ENCODE measurements at places on chromosomes 5 and 9.

- DNase-seq = no peak
These were observed 665 bp upstream of the LVRN start for GRCh38 chr5:115961381-115962238.

GRCh38 chr5:38922199-38922598 is 76.4 kb downstream of the OSMR start:
- peak; percentile 31 for DNase-seq

DNA sequence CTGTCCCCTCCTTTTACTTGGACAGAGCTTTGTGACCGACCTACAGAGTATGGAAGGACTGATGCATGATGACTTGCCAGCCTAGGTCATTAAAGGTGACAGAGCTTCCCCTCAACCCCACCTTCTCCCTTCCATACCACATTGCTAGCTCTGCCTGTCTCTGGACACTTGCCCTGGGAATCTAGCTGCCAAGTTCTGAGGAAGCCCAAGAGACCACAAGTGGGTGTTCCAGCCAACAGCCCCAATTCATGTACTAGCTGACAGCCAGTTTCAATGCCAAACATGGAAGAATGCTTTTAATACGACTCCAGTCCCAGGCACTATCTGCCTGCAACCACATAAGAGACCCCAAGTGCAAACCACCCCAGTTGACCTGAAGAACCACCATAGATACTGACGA is 477.1 kb downstream of the SPOCK1 start:
- no peak for DNase-seq

DNA sequence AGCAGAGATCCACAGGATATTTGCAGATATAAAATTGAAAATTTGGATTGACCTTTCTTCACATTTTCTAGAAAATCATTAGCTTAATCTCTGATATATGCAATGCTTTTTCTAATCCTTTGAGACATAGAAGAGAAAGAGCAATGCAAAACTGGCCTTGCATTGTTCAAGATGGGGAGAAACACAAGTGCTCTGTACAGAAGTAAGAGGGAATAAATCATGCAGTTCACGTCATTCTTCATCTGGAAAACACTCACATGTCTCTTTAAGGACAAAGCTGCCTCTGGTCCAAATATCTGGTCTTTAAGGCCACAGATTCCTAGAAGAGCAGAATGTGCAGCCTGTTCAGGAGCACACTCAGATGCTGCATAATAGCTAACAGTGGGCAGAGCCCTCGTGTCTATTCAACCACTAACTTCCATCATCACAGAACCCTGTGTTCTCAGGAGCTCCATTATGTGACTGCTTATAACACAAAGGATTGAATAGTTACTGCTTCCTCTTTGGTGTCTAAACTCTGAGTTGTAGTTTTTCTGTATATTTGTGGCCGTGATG is 277.5 kb downstream of the PLK2 start:
- no peak for DNase-seq

GRCh38 chr9:114180696-114181606 is 25.6 kb downstream of the COL27A1 start:
- DNase-seq = no peak

GRCh38 chr5:122500245-122501088 is 188.4 kb downstream of the SNCAIP start:
- DNase-seq = no peak

DNA sequence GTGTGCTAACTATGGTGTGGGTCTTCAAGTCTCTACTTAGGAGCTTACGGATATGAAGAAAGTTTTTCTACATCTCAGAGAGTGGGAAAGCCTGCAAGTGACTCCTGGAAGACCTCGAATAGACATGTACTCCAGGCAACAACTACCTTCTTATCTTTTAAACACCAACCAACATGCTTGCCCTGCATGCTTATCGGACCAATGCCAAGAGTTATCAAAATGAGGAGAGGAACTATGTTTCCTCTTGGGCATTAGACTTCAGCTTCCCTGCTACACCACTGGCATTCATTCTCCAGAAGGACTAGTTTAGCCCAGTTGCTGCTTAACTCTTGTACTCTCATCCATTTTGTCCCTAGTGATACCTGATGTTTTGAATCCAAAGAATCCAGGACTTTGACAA is 74.7 kb upstream of the MAN2A1 start:
- no peak for DNase-seq

GRCh38 chr9:93181672-93182435 is 2.1 kb upstream of the WNK2 start:
- DNase-seq = no peak

GRCh38 chr5:179802207-179802883 is 4.3 kb downstream of the MGAT4B start:
- DNase-seq = no peak

DNA sequence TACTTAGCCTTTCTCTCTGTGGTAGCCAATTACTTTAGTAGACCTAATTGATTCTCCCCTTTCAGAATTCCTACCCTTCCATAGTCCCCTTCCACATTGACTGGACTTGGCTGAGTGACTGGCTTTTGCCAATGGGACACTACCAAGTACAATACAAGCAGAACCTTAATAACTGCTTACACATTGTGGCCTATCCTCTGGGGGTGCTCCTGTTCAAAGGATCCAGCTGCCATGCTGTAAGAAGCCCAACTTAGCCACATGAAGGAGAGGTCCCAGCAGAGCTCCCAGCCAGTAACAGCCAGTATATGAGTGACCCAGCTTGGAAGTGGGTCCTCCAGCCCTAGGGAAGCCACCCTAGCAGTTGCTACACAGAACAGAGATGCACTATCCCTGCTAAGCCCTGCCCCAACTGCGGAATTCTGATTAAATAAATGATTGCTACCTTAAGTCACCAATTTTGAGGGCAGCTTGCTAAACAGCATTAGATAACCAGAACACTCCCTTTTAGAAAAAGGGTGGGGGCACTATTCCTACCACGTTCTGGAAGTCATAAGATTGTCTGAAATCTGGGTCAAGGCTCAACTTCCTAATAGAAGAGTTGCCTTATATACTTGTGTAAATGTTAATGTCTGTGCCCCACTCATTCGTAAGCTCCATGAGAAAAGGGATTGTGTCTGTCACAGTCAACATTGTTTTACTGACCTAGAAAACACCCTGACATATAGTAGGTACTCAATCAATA is 11.1 kb upstream of the APTX start:
- DNase-seq = no peak

DNA sequence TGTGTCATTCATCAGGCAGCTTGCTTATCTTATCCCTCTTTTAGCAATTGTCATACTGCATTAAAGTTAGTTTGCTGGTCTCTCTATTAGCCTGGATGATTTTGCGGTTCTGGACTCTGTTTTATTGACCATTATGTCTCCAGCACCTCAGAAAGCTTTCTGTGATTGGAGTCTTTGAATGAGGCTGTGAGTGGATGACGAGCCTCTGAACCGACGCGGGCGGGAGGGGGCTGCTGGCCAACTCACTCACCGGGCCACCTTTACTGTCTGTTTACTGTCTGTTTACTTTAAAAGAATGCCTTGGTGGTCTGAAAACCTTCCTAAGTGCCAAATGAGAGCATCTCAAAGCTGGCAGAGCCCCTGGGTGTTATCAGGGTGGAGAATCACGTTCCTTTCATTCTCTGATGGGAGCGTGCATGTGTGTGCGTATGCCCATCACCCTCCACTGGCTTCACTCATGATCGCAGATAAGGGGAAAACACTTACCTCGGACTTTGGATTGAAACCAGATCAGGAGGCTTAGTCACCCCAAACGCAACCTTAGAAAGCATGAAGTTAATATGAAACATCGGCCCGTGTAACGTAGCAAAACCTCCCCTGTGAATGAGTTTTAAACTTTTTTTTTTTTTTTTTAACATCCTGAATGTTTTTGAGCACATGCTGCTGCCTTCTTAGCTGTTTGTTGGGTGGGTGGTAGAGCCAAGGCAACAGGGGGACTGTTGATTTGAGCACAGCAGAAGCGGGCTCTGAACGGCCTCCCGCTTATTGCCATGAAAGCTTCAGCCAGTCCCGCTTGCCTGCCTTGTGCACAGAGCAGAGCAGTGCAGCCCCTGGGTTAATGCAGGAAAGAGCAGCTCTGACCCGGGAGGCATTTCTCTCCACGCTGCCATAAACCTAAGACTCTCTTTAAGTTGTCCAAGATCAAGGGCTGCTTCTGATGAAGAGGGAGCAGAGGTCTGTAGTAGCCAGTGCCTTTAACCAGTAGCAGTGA is 173.6 kb downstream of the GADD45G start:
- DNase-seq = no peak

GRCh38 chr9:132006677-132007370 is 72.8 kb downstream of the MED27 start:
- DNase-seq = no peak

Measured in CD4-positive, alpha-beta T cell treated with Interleukin-4 for 1 hour (primary cell).